ENCODE measurements at places on chromosomes 1 and 21.

GRCh38 chr1:201551877-201552731, 13.2 kb downstream of the NAV1 start:
- peak overlapping the region; percentile 83 for H3K27ac ChIP-seq
- peaks cover 58% of the 10 kb centered on the region for H3K4me1 ChIP-seq
- peak; percentile 89 for DNase-seq
- H3K27me3 ChIP-seq, result no peaks in the 10 kb centered on the region
- peak overlapping the region; percentile 6 for H3K4me3 ChIP-seq

DNA sequence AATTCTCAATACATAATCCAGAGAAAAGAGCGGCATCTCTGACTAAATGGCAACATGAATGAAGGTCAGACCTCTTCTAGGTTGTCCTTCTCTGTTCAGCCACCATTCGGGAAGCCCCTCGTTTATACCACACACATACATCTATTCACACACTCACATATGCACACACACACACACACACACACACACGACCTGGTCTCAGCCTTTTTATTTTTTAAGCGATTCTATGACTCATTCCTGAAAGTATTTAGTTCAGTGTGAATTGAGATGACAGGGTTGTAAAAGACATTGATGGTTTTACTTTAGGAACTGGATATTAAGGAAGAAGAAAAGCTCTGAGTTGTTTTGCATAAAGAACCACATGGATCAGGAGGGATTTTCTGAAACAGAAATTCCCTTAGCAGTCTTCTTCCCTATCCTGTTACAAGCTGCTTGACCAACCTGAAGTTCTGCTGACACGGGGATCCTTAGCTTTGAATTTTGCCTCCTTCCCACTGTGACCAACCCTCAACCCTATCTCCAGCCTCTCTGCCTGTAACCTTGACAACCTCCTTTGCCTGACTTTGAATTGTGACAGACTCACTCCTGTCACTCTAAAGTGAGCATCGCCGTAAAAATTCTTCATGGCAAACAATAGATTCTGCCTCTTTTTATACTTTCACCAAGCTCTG, 383.1 kb upstream of the ESRRG start:
- peaks cover 17% of the 10 kb centered on the region for H3K4me1 ChIP-seq
- no peaks in the 10 kb centered on the region for H3K36me3 ChIP-seq
- no peak overlapping the region for H3K4me3 ChIP-seq
- no peaks in the 10 kb centered on the region for H3K27me3 ChIP-seq

GRCh38 chr1:206135248-206135647, 18.1 kb upstream of the AVPR1B start:
- no peak for DNase-seq
- H3K4me1 ChIP-seq, result no peaks in the 10 kb centered on the region
- no peaks in the 10 kb centered on the region for H3K36me3 ChIP-seq
- peaks cover 76% of the 10 kb centered on the region for H3K27me3 ChIP-seq

GRCh38 chr1:6603238-6603914, 707 bp upstream of the KLHL21 start:
- H3K4me3 ChIP-seq, result peak overlapping the region; percentile 87
- H3K27me3 ChIP-seq, result no peaks in the 10 kb centered on the region
- peak overlapping the region; percentile 68 for H3K27ac ChIP-seq
- no peak for DNase-seq

- no peaks in the 10 kb centered on the region for H3K36me3 ChIP-seq
- H3K27ac ChIP-seq, result no peak overlapping the region
- no peak overlapping the region for H3K4me3 ChIP-seq
Observed at GRCh38 chr1:73144311-73144710, 862.0 kb upstream of the NEGR1 start.

Data from Calu3 (cell line).